Mesenteric fat pad (tissue), 1 donor: ENCODE measurements at places on chromosomes 3 and 15.

GRCh38 chr3:155196131-155197021 lies 97.1 kb downstream of the STRIT1 start:
- no peak for DNase-seq

DNA sequence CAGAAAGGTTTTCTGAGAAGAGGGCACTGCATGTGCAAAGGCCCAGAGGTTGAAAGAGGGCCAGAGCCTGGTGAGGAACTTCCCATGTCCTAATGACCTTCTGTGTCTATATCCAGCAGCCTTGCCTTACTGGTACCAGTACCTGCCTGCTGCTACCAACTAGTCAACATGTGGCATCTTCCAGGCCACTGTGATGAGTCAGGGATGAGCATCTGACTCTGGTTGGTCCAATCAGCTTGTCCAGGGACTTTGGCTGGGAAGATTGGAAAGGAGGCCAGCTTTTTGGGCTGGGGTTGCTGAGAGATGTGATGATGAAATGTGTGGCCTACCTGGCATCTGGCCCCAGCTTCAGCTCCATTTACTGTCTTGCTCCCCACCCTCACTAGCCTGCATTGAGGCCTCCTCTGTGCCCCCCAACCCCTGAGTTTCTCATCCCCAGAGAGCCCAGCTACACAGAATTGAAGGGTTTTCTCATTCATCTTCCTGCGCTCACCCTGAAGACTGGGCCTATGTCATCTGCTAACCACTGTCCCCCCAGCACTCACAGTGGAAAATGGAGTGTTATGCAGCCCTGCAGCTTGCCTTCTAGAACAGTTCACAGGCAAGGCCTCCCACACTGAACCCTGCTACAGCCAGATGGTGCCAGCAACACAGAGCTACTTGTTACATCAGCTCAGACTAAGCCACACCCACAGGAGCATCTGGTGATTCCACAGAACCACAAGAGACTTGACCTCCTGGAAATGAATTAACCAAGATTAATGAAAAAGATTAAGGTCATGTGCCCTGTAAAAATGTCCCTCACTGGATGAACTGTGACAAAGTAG lies 1.3 kb upstream of the TWF2 start:
- DNase-seq, result peak; percentile 82

DNA sequence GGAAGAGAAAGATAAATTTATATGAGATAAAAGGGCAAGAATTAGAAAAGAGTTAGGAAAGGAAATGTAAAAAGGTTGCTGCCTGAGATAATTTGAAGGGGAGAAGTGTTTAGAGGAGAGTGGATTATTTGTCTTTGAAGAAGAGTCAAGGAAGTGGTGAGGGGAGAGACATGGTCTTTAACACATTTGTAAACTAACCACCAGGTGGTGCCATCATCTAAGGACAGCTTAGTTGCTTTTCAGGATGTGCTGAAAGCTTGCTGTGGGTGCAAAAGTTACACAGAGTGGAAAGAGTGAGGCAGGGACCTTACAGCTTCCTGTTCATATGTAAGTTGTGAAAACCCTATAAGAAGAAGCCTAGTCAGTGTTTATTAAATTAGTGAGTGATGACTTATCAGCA lies 114.1 kb upstream of the DNAJC19 start:
- no peak for DNase-seq

GRCh38 chr15:22892333-22892732 lies 53.9 kb downstream of the NIPA2 start:
- DNase-seq, result no peak

DNA sequence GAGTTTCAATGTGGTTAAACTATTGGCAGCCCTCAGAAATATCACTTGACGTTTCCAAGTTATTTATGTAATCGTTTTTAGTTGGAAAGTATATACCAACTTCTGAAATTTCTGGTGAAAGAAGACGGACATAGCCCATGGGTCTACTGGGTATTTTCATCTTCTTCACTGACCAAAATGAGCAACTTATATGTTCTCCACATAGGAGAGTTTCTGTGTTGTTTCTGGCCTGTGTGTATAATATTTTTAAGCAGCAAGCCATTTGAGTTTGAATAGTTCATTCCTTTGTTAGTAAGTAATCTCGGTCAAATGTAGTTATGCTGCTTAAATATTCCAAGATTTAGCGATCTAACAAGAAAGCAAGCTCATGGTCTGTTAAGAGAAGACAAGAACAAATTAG lies 57.3 kb downstream of the ADAMTSL3 start:
- DNase-seq, result no peak

DNA sequence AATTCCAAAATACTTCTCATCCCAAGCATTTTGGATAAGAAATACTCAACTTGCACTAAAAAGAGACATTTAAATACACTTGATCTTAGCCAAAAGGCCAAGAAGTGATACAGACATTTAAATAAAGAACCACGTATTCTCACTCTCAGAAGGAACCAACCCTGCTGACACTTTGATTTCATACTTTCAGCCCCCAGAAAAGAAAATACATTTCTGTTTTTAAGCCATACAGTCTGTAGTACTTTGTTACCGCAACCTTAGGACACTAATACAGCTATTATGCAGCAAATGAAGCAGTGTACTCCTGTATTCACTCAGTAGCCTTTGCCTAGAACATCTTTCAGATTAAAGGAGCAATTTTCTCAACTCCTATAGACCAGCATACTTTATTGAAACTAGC lies 86.7 kb downstream of the TBC1D5 start:
- DNase-seq, result no peak

GRCh38 chr3:59408047-59408624 lies 358.3 kb upstream of the CFAP20DC start:
- DNase-seq, result no peak

GRCh38 chr15:87902772-87903426 lies 353.6 kb downstream of the NTRK3 start:
- DNase-seq, result no peak

- DNase-seq, result no peak
Observed at GRCh38 chr15:31145271-31145911, 43.9 kb upstream of the TRPM1 start.

- DNase-seq, result no peak
Observed at GRCh38 chr3:147589016-147589415, 179.9 kb downstream of the ZIC1 start.

GRCh38 chr3:42516443-42516842 lies 14.0 kb downstream of the VIPR1 start:
- no peak for DNase-seq

GRCh38 chr3:123401836-123402530 lies 46.9 kb downstream of the ADCY5 start:
- DNase-seq, result no peak

DNA sequence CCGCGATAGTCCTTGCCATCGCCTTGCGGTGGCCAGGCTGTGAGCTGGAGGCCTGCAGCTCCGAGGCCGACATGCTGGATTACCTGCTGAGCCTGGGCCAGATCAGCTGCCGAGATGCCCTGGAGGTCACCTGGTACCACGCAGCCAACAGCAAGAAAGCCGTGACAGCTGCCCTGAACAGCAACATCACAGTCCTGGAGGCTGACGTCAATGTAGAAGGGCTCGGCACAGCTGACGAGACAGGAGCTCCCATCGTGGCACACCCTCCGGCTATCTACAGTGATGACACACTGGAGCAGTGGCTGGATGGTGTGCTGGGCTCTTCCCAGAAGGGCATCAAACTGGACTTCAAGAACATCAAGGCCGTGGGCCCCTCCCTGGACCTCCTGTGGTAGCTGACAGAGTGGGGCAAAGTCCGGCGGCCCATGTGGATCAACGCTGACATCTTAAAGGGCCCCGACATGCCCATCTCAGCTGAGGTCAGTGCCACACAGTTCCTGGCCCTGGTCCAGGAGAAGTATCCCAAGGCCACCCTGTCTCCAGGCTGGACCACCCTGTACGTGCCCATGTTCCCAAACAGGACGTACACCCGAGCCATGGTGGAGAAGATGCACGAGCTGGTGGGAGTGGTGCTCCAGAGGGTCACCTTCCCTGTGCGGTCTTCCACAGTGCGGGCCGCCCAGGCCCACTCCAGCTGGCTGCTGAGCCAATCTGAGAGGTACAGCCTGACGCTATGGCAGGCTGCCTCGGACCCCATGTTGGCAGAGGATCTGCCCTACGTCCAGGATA lies 70.2 kb downstream of the FAM43A start:
- DNase-seq, result peak; percentile 87

- DNase-seq, result no peak
Observed at GRCh38 chr3:152389316-152389934, 120.7 kb downstream of the MBNL1 start.

DNA sequence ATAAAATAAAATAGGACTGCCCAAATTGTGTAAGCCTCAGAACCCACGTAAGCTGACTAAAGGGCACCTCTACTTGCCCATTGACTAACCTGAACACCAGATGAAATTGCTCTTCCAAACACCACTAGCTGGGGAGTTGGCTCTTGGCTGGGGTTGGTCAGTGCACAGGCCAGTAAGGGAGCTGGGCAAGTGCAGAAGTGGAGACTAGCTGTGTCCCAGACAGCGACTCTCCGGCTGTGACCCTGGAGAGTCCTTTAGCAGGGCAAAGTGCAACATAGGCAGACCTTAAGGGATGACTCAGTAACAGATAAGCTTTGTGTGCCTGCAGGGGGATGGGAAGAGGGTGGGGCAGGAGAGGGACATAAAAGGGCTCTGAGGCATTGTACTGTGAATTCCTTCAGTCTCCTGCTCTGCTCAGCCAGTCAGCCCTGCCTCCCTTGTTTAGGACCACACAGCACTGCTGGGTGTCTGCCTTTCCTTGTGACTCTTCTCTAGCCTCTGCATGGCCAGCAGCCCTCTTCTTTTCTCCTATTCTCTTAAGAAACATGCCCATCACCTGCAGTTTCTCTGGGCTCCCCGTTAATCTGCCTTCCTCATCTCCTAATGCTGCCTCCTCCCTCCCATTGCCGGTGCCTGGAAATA lies 13.2 kb downstream of the NR1I2 start:
- DNase-seq, result no peak

GRCh38 chr15:74795966-74796625 lies 14.2 kb downstream of the CSK start:
- no peak for DNase-seq

- DNase-seq, result no peak
Observed at GRCh38 chr3:58588030-58588614, 10.9 kb upstream of the FAM107A start.

DNA sequence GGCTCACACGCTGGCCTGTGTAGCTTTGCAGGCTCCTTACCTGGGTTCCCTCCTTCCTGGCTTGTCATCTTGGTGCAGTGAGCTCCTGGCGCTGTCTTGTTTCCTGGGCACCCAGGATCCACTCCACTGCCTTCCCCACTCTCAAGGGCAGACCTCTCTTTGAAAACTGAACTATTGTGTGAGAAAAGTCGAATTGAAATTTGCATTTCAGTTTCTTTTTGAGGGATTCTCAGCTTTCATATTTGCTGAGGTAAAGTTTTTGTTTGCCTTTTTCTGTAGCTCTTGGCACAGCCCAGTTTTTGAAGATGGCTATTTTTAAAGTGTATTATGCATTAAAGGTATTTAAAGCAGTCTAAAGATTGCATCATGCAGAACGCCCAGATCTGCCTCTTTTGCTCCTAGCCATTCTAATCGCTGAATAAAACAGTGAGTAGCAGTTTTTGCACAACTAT lies 70.1 kb downstream of the CCK start:
- no peak for DNase-seq

- no peak for DNase-seq
Observed at GRCh38 chr3:187673012-187673411, 2.8 kb upstream of the SST start.

DNA sequence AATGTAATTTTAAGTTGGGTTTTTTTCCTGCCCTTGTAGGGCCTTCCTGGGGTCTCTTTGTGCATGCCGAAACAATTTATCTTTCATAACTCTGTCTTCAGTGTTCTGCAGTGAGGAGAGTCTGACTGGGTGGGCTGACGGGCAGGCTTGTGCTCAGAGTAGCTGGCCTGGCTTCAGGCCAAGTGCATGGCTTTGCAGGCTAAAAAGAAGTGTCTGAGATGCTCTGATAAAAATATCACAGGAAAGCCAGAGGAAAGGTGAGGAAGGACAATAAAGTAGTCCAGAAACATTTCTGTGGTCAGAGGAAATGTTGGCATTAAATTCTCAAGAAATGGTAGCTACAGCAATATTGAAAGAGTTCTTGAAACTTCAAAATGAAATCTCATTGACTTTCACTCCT lies 25.5 kb downstream of the ST3GAL6 start:
- no peak for DNase-seq

- no peak for DNase-seq
Observed at GRCh38 chr3:112090887-112091586, 4.8 kb downstream of the C3orf52 start.

- DNase-seq, result no peak
Observed at GRCh38 chr3:187263270-187263669, 28.3 kb downstream of the MASP1 start.

- no peak for DNase-seq
Observed at GRCh38 chr3:108378153-108378951, 82.0 kb downstream of the HHLA2 start.

DNA sequence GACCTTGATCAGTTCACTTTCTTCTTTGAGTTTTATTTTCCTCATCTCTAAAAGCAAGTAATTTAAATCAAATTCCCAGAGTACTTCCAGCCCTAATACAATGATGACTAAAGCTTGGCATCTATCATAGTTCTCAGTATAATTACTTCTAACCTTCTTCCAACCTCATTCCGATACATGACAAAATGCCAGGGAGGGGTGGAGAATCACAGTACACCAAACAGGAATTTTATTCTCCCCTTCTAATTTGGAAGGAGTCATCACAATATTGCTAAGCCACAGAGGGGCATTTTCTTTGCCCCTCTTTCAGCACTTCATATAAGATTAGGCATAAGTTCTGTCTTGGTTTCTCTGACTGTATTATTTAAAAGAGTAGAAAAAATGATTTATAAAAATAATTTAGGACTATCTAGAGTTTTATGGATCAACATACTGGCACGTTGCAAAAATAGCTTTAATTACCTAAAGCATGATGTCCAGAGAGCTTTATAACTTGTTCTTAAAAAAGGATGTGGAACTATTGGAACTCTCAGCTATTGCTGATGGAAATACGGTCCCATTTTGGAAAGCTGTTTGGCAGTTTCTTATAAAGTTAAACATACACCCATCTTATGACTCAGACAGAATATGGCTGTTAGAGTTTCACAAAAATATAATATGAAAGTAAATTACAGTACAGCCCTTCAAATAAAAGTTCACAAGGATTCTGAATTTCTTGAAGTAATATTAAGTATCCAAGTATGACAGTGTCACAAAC lies 86.9 kb upstream of the UBE2E2 start:
- no peak for DNase-seq

- no peak for DNase-seq
Observed at GRCh38 chr3:36132214-36132613, 248.1 kb upstream of the STAC start.

- no peak for DNase-seq
Observed at GRCh38 chr15:39195961-39196486, 384.9 kb upstream of the THBS1 start.

GRCh38 chr3:440826-441225 lies 244.3 kb downstream of the CHL1 start:
- no peak for DNase-seq

- DNase-seq, result no peak
Observed at GRCh38 chr3:134463676-134464063, 22.1 kb downstream of the ANAPC13 start.

- no peak for DNase-seq
Observed at GRCh38 chr15:99122831-99123712, 18.2 kb downstream of the SYNM start.

- DNase-seq, result no peak
Observed at GRCh38 chr3:71120012-71120411, 463.5 kb downstream of the FOXP1 start.

- DNase-seq, result no peak
Observed at GRCh38 chr3:65439641-65440284, 599.0 kb downstream of the MAGI1 start.

GRCh38 chr3:13700362-13700761 lies 151.4 kb downstream of the FBLN2 start:
- DNase-seq, result no peak
